Uterus (tissue), 4 donors: ENCODE measurements at places on chromosomes 2 and 18. TPM values are rescaled to one million over a fixed set of nuclear protein-coding genes. Genes with fewer than 3 reads are reported as not detected.

DNA sequence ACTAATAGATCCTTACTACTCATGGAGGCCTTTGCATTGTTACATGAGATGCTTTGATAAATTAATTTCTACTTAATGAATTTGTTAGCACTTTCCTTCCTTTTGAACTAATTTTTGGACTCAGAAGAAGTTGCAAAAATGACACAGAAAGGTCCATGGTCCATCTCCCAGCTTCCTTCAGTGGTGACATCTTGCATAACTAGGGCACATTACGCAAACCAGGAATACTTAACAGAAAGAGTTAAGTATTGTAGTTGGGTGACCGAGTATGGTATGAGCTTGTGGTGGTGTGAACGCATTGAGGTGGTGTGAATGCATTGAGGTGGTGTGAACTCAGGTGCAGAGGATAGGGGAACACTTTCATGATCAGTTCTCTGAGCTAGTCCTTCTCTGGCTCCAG, 151.1 kb upstream of the TWIST2 start:
- DNase-seq: no peak

DNA sequence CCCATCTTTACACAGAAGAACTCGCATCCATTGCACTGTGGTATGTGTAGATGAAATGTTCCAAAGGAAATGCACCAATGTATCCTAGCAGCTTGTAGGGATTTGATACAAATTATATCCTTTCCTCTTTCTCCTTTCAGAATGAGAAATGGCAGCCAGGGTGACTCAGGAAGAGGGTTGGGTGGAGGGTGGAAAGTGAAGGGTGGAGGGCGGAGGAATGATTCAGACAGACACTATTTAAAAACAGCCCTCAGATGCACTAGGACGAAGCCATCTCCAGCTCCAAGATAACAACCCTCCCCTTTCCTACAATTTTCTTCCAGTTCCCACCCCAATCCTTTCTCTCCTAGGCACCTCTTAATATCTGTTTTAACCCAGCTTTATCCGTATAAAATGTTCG, 96.2 kb upstream of the STK39 start:
- no peak for DNase-seq

DNA sequence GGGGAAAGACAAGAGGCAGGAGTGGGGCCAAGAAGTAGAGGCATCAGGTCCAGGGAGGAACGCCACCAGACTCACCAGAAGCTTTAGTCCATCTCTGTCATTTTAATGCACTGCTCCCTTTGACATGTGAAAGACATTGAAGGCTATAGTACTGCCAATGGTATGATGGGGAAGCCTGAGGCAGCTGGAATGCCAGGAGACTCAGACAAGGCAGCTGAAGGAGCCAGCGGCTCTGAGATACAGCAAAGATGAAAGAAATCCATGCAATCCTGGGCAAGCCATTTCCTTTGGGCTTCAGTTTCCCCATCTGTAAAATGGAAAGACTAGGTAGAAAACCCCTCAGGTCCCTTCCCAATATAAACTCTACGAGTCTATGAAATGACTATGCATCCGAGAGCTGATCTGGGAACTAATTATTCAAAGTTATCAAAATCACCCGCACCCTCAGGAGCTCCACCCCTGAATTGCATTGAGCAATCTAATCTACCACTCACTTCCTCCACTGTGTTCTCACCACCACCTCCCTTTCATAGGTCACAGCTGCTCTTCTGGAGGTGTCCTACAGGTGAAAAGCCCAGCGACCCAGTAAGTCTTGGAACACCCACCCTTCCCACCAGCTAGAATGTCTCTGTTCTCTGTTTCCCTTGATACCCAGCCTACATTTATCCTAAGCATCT, 3.1 kb downstream of the CXCR2 start:
- no peak for DNase-seq

DNA sequence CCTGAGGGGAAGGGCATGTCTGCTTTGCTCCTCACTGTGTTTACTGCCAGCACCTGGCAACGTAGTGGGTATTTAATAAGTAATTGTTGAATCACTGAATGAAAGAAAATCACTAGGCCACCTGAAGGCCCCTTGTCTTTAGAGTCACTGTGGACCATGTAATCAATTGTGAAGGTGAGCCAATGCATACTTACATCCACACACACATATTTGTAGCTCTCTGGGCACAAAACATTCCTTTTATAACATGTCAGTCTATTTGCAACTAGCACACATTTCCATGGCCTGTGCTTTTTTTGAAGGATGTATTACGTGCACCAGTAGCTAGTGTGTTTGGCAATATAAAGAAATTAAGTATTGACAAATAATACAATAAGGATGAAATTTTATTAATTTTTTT, 11.2 kb downstream of the ATP8B1 start:
- DNase-seq: no peak

DNA sequence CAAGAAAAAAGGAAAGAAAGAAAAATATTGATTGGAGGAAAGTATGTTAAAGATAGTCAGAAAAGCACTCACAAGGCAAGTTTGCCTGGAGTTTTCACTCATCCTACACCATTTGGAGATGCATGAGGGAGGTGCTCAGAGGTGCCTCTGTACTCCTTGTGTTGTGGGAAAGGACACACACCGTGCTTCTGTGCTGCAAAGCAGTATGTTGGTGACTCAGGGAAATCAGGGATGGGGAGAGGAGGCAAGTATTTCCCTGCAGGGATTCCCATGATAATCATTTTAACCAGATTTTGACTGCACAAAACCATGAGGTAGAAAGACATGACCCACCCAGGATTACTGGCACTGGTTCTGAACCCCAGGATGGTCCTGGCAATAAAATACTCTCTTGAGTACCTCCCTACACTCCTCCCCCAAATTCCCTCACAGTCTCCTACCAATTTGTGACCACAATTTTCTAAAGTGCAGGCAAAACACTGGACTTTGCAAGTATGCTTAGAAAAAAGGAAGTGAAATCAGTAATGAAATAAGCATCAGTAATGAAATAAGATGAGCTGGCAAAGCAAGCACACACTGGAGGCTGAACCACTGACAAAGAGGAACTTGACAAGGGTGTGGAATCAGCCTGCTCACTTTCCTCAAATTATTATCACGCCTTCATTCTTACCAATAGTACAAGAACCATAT, 155.5 kb upstream of the ACVR2A start:
- no peak for DNase-seq

DNA sequence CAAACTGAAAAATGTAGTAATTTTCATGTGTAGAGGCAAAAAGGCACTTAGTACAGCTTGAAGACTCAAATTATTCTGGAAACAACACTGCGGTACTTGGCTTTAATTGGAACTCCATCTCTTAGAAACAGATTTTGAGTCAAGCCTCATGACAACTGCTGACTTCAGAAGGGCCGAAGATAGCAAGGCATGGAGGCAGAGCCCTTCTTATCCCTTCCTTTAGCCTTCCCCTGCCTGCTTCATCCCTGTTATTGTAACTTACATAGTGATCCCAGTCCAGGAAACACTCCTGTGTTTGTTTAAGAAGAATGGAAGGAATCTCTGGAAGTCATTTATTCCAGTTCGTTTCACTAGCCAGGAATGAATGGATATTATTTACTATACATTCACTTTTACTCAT, 110.9 kb upstream of the FAM98A start:
- no peak for DNase-seq

Gene CPLX4
- not detected for total RNA-seq
